ENCODE measurements at places on chromosomes 2 and 18.

GRCh38 chr18:23540867-23541266, 37.6 kb downstream of the RMC1 start:
- DNase-seq = no peak

DNA sequence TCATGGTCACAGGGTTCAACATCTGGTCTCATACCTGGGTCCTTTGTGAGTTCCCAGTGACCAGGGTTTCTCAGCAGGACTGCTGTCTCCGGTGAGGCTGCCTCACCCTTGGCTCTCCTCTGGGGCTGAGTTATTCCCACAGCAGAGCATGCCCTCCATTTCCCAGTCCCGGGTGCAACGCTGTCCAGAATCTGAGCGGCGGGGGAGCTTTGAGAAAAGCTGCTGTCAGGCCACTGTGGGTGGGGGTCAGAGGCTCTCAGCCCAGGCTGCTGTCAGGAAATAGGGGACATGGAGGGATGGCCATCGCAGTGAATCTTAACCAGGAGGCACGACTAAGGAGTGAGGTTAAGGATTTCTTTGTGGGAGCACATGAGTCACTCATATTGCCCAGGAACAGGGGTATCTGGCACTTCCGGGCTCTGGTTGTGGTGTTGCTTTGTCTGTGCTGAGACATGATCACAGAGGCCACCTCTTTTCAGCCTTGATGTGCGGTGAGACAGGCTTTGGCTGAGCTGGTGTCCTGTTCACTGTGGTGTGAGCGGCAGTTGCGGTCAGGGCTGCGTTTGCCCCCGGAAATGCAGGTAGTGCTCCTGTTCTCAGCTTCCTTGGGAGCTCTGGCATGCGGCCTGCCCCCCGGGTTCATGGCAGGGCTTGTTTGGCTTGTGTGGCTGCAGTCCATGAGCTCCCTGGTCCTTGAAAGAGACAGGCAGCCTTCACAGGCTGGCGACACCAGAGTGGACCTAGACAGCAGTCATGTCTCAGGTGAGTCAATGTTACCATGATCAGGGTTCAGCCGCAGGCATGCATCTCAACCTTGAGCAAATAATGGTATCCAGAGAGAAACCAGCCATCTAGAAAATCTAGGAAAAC, 310.7 kb upstream of the MYT1L start:
- no peak for DNase-seq

DNA sequence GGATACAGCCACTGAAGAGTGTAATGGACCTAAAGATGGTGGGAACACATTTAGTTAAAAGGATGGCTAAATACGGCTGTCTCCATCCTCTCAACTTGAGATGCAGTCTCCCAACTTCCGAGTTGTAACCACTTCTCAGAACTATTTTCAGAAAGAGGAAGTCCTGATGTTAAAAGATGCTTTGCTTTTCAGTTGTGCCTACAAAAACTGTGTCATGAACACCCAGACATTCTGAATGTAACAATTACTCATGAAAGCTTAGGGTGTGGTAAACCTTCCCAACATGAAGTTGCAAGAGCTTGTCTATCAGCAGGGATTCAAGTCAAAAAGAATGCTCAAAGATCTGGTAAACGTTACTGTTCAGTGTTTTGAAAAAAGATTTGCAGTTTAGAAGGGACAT, 147.9 kb downstream of the DOCK10 start:
- DNase-seq = no peak

GRCh38 chr18:27619906-27620305, 434.8 kb upstream of the CHST9 start:
- no peak for DNase-seq

DNA sequence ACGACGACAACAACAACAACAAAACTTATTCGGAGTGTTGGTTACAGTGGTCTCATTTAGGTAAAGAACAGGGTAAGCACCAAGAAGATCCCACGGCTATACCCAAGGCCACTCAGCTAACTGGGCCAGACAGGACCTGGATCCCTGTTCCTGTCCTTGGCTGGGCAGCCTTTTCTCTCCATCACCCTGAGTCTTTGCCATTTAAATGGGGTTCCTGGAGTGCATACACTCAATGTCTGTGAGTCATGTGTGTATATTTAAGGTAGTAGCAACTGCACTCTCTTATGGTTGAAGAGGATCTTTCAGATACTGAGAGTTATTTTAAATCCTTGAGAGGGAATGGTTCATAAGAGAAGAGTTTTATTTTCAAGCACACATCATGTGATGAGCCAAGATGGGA, 35.3 kb downstream of the ADCYAP1 start:
- no peak for DNase-seq

GRCh38 chr18:13237073-13237472, 18.5 kb downstream of the LDLRAD4 start:
- DNase-seq = no peak

- no peak for DNase-seq
Observed at GRCh38 chr2:19744456-19745199, 157.2 kb downstream of the TTC32 start.

- no peak for DNase-seq
Observed at GRCh38 chr18:60892441-60892840, 440.8 kb upstream of the CDH20 start.

- no peak for DNase-seq
Observed at GRCh38 chr2:150127346-150127990, 360.0 kb downstream of the RND3 start.

GRCh38 chr2:85388878-85389538, 21.2 kb downstream of the CAPG start:
- no peak for DNase-seq

DNA sequence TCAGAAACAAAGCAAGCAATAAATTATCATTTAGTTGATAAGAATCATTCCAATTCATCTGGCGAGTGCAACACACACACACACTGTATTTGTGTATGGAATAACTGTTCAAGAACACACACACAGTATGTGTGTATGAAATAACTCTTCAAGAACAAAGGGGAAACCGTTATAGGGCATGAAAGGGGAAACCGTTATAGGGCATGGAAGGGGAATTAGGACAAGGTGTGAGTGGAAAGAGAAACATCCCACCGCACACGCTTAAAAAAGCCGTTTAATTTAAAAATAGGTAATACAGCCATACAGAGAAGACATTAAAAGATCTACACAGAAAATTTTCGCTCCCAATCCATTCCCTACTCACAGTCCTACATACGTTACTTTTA, 607 bp upstream of the TSN start:
- DNase-seq = no peak

- DNase-seq = no peak
Observed at GRCh38 chr18:9392726-9393125, 58.2 kb downstream of the TWSG1 start.

DNA sequence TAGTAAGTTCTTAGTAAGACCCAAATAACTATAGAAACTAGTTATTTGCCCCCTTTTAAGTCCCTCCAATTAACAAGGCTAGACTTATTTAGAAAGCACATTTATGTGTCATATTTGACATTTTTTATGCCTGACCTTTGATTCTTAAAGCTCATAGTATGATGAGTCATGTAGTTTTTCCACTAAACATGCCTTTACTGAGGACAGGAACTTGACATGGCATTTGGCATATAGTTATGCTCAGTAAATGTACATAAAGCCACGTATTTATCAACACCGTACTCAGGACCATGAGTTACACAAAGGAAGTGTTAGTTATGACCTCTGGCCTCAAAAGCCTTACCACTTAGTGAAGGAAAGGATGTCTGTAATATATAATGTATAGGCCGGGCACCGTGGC, 78.9 kb downstream of the GNAL start:
- DNase-seq = no peak

DNA sequence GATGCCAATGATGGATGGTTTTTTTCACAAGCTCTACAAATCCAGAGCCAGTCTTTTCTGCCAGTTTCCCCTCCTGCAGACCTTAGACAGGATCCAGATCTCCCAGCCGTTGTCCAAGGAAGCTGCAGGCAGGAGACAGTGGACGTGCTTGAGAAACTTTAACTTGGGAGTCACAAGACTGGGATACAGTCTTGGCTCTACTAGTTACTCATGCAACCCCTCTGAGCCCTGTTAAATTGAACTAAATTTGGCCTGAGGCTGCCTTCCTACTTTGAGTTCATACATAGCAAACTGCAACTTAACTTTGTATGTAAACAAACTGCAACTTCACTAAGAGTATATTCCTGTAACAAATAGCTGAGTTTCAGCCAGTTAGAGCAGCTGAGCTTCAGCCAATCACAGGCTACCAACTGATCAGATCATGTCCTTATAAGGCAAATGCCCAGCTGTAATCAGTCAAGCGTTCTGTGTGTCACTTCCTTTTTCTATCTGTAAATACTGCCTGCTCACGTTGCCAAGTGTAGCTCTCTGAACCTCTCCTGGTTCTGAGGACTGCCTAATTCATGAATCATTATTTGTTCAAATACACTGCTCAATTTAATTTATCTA, 140.9 kb downstream of the CAPN13 start:
- DNase-seq = no peak

DNA sequence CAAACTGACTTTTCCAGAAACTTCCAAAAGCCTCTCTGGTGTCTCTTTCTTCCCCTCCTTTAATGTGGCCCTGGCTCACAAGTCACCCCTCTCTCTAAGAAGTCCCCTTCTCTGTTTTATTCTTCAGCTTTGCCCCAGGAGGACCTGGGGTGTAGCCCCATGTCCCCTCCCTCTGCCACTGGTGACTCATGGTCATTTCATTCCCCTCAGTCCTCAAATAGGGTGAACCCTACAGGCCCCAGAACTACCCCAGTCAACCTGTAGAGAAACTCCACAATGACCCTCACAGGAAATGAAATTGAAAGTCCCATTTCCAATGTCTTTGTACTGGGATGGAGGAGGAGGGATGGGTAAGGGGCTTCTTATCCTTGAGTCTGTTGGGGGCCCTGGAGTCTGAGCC, 6.2 kb upstream of the SPEG start:
- DNase-seq = no peak

- no peak for DNase-seq
Observed at GRCh38 chr2:190443778-190444481, 35.8 kb downstream of the MFSD6 start.
